D721Med (cell line): ENCODE measurements at places on chromosomes 7 and 10.

GRCh38 chr10:113357681-113358300 is 195.1 kb upstream of the HABP2 start:
- no peak for DNase-seq

GRCh38 chr10:30057421-30057841 is 2.0 kb downstream of the JCAD start:
- no peak for DNase-seq

DNA sequence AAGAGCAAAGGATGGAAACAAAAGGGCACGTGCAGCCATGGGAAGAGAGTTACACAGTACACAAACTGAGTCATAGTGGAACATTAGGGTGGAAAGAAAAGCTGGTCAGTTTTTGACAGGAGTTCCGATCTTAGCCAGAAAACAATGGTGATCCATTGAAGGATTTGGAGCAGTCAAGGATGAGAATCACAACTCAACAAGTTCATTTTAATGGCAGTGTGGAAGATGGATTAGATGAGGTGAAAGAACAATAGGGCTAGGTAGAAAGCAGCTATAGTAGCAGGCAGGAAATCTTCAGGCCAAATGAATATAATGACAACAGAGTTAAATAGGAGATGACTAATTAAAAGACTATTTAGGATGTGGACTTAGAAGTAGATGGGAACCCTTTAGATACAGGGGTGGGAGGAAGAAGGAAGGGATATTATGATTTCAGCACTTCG is 136.3 kb downstream of the DOCK4 start:
- no peak for DNase-seq

DNA sequence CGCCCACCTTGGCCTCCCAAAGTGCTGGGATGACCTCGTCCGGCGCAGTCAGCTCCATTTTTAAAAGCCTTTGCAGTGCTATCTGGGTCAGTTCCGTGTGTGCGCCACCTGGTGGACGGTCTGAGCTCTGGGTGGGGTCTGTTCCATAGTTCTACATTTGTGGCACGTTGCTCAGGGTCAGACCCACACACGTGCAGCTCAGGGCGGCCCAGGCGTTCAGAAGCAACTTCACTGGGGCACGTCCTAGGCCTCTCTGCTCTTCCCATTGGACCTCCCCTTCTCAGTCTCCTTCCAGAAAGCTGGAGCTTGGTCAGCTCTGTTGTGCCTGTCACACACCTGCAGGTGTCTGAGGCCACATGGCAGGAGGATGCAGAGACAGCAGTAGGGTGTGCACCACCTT is 137.9 kb downstream of the DNAJB6 start:
- no peak for DNase-seq

DNA sequence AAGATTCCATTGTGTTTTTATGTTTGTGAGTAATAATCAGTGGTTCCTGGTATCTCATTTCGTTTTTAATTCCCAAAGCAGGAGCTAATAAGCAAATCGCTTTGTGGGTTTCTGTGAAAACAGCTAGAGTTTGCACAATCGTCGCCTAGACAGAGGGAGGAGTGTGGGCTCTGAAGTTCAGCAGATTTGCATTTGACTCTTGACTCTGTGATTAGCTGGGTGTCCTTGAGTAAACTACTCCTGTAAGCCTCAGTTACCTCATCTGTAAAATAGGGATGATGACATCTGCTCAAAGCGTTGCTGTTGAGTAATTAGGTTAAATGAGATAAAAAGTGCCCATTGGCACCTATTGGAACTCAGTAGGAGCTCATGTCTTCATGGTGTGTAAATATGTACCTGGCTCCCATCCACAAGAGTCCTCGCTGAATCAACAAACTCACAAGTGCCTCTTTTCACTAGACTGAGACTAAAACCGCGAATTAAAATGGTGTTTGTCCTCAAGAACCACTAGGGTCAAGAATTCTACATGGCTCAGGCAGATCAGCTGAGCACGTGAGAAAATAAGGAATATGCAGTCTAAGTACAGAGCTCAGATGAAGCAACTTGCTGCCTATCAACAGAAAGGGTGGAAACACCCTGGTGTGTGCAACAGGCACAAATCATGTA is 385.8 kb upstream of the C7orf33 start:
- DNase-seq: no peak

- no peak for DNase-seq
Observed at GRCh38 chr10:103766751-103767505, 88.4 kb downstream of the SH3PXD2A start.

DNA sequence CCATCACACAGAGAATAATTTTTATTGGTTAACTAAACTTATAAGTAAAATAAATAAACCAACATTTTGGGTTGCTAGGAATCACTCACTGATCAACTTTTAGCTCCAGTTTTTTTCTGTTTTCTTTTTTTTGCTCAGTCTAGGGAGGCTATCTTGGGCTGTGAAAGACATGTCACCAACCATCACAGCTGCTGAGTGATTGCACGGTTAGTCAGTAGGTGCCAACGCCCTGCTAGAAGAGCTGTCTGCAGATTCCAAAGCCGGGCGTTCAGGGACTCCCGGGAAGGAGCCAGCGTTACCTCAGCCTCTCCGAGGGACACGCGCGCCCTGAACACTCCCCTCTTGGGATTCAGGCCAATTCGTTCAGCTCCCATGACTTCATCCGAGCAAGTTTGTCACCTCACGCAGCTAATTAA is 604 bp upstream of the STAM start:
- no peak for DNase-seq

DNA sequence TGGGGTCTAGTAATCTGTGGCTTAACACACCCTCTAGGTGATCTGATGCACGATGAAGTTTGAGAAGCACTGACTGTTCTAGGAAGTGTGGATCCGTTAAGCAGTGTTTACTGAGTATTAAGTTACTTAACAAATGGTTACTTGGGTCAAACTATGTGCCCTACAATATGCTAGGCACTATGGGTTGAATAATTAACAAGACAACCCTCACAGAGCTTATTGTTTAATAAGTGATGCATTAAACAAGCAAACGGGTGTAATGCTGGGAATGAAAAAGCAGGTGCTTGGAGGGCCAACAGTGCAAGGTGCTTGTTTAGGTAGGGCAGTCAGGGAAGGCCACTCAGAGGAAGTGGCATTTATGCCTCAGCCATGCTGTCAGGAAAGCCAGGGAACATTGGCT is 378.0 kb upstream of the PODXL start:
- DNase-seq: no peak

DNA sequence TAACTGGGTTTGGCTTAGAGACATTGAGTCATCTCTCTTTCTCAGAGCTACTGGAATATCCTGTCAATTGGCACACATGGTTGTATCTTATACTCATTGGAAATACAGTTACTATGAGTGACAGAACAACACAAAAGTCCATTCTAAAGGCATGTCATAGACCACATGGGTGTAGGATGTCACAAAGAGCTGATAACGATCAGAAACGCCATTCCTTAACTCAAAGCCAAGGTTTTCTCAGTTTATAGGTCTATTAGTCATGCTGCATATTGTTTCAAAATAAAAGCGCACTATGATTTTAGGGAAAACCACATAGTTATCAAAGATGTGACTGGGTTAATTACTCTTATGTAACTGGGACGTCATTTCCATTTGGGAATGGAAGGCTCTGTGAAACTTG is 147.2 kb upstream of the FAM171A1 start:
- DNase-seq: no peak
